ENCODE measurements at places on chromosomes 2 and 18.
A peak's percentile ranks its signal among the peaks of the same experiment; 100 is the strongest.

DNA sequence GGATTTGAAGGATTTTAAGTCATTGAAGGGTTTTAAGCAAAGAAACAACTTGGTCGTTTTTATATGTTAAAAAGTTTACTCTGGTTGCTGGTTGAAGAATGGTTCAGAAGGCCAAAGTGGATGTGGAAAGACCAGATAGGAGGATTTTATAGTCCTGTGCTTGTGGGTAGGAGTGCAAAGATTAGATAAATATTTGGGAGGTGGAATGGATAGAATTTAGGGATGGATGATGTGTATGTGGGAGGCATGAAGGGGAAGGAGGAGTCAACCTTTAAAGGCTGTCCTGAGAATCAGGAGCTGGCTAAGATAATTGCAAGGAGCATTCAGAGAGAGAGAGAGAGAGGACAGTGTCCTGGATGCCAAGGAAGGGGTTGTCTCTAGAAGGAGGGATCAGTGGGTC, 190.1 kb upstream of the SPRED2 start:
- no peak for DNase-seq

- DNase-seq: no peak
Observed at GRCh38 chr18:39166776-39167175, 1601.2 kb upstream of the CELF4 start.

- DNase-seq: peak; percentile 67
Observed at GRCh38 chr2:168456521-168457189, 583 bp downstream of the CERS6 start.

GRCh38 chr2:11498543-11499034, 32.6 kb upstream of the E2F6 start:
- no peak for DNase-seq

GRCh38 chr2:3236300-3237045, 141.1 kb downstream of the EIPR1 start:
- DNase-seq: no peak

Measured in NCI-H146 (cell line).